Dorsolateral prefrontal cortex (tissue), 122 donors: ENCODE measurements at places on chromosomes 2 and 18. TPM values are rescaled to one million over a fixed set of nuclear protein-coding genes. Genes with fewer than 3 reads are reported as not detected.

Gene ANO7
- 4.3 TPM for total RNA-seq

Gene HOXD12
- not detected for total RNA-seq

Gene SGPP2
- total RNA-seq, result 18.0 TPM

Gene PUM2
- total RNA-seq, result 115 TPM

Gene LYG2
- not detected for total RNA-seq

Gene LOXL3
- 4.3 TPM for total RNA-seq

Gene UGT1A8
- not detected for total RNA-seq

Gene LHCGR
- total RNA-seq, result not detected

Gene TMEM214
- 52.1 TPM for total RNA-seq

Gene LINC00305
- total RNA-seq, result not detected

Gene ALPP
- not detected for total RNA-seq

Gene MROH2A
- total RNA-seq, result 0.28 TPM

Gene NOSTRIN
- total RNA-seq, result 6.7 TPM

Gene KCNJ13
- total RNA-seq, result 0.69 TPM

Gene IMPA2
- total RNA-seq, result 13.7 TPM

Gene PPM1G
- total RNA-seq, result 38.2 TPM

Gene ARL5A
- total RNA-seq, result 42.7 TPM

Gene GNAL
- 47.4 TPM for total RNA-seq

- DNase-seq, result no peak
Measured at GRCh38 chr2:178298785-178299212, 104.5 kb downstream of the OSBPL6 start.

DNA sequence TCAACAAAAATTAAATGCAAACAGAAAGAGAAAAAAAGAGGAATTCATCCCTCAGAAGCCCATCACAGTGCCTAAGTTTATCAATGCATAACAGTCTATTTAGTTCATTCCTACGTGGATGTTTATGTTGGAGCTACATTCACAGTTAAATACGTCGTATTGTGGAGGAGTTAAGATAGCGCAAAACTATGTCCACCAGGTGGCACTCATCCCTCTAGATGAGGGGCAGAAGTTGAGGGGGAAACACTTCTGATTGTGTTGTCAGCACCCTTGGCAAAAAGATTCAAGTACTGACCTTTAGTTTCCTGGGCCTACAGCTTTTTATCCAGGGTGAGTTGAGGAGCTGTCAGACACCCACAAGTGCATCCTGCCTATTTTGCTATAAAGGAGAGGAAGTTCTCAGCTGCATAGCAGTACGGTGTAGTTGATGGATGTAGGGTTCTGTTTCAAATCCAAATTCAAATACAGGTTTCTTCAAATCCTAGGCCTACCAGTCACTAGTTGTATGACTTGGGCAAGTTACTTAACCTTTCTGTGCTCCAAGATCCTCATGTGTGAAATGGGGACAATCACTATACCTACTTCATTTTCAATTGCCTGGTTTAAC lies 26.8 kb upstream of the MYO1B start:
- DNase-seq, result no peak

DNA sequence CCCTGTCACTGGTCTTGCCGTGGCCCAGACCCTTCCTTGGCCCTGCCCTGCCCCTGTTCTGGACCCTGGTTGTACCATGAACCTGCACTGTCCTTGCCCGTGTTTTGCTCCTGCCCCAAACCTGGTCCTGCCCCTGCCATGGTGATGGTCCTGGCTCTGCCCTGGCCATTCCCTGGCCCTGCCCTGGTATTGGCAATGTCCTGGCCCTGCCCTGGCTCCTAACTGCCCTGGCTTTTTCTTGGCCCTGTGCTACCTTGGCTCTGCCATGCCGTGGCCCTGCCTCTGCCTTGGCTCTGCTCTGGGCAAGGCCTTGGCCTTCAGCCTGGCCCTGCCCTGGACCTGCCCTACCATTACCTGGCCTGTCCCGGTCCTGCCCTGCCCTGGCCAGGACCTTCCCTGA lies 5.5 kb upstream of the ANKRD62 start:
- no peak for DNase-seq

DNA sequence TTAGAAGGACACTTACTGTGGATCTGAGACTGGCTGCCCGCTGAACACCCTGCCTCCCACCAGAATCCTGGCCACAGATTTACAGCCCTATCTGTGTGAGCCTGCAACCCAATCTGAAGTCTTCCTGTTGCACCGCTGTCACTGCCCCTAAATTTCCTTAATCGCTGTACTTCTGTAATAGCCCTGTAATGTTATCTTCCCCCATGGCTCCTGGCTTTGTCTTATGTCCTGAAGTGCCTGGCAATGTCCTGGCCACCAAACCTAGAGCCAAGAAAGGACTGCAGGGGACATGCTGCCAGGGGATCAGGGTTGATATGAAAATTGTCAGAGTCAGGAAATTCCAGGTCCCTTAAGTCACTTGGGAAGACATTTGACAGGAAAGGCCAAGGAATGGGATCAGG lies 52.7 kb downstream of the FHOD3 start:
- no peak for DNase-seq

DNA sequence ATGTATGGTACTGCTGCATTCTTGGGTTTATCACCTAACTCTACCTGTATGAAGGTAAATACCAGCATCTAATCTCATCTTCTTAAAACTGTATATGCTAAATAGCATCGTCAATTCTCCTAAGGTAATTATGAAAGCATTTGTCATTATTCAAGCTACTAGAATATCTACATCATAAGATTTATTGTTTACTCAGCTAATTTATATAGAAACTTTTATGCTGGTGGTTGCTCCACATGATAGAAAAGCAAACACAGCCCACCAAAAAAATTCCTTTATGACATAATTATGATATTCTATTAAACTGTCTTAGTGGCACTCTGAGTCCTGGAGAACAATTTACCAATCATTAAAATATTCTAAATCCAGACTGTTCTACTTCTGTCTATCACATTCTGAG lies 1226.1 kb upstream of the NRXN1 start:
- no peak for DNase-seq

DNA sequence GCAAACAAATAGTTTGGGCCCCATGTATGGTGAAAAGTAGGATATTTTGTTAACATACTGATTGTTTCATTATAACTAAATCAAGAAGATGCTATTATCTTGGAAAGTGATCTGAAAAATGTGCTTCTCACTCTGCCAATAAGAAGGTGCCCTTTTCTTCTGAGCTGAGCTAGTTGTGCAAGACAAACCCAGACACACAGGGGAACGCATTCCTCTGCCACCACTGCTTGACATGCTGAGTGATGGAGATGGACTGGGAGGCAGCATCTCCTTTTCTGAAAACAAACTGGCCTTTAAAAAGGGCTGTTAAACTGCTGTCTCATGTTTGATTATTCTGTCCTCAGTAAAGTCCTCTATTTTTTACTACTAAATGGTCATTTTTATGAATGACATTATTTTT lies 1989.9 kb upstream of the CELF4 start:
- DNase-seq, result no peak

DNA sequence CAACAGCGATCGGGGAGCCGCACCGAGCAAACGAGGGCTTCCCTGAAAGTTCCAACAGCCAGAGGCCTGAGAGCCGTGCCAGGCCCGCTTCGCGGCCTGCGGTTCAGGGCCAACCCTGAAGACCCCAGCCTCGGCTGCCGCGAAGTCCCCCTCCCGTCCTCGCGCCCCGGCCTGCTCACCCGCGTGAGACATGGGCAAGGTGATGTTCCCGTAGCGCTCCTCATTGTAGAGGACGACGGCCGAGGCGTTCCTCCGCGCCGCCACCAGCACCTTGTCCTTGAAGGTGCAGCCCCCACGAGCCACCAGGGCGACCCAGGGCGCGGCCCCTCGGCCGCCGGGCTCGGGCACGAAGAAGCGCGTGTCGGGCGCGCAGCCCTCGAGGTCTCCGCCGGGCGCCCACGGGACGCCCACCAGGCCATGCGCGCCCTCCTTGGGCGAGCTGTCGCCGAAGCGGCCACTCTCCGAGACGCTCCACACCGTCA lies 510 bp downstream of the RNF149 start:
- DNase-seq, result no peak

GRCh38 chr2:12617366-12617765 lies 99.4 kb upstream of the TRIB2 start:
- DNase-seq, result no peak

DNA sequence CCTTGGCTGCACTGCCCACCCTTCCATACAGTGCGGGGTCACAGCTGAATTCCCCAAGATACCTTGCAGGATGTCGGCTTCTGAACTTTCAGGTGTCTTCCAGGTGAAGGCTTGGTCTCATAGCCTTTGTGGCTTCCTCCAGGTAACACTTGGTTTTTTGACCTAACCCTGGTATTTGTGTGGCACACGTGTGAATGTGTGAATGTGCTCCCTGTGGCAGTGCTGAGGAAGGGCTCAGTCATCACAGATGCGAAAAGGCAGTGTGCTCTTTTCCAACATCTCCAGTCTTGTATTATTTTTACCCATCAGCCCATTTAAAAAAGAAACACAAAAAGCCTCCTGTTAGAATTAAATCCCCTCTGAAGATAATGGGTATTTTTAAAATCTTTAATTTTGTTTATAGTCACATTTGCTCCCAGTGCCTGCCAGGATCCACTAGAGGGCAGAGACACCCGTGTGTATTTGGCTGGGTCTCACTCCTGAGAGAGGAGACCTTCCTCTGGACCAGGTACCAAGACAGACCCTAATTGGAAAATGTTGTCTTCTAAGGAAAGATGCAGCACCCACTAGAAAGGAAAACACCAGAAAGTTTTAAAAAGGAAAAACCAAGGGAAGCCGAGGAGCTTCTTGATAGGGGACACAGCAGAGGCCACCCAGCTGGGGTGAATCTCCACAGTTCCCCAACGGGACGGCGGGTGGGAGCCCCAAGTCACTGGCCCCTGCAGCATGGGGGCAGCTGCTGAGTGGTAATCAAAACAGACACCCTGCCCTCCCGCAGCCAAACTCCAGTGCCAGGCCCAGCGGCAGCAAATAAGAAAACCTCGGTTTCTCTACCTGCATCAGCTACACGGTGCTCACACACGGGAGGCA lies 27.7 kb downstream of the FAM110C start:
- peak; percentile 24 for DNase-seq

GRCh38 chr2:69459936-69460335 lies 22.7 kb upstream of the NFU1 start:
- DNase-seq, result no peak

DNA sequence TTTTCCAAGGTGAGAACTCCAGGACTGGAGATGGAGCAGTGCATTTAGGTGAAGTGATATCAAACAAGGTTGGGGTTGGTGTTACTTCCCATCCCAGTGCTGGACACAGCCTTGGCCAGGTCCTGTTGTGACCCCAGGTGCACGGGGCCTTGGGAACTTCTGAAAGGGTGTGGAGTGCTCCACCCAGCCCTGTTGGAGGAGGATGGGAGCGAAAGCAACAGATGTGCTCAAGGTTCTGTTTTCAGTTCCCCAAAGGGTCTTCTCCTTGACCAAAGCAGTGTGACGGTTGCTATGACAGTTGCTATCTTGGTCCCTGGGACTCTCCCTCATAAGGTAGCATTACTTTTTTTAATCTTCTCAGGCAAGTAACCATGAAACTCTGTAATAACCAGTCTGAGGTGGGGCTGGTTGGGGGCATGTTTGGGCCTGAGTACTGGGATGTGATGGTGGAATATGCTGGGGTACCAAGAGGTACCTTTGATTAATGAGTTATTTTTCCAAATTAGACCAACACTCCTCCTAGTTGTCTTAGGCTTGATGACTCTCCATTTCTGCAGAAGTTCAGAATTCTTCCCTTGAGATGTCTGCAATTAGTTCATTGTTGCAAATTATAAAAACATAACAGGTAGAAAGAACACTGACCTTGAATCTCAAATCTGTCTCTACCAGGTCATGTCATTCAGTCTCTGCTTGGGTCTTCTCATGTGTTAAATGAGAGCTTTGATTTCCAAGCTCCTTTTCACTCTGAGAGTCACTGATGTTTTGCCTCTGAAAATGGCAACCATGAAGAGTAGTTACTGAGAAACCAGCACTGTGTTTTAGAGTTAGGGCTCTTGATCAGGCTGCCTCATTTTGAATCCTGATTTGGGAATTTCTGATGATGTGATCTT lies 154.5 kb downstream of the RPIA start:
- DNase-seq, result no peak

GRCh38 chr2:150228936-150229335 lies 258.5 kb downstream of the RND3 start:
- no peak for DNase-seq

GRCh38 chr2:32702303-32703064 lies 74.6 kb downstream of the TTC27 start:
- no peak for DNase-seq

DNA sequence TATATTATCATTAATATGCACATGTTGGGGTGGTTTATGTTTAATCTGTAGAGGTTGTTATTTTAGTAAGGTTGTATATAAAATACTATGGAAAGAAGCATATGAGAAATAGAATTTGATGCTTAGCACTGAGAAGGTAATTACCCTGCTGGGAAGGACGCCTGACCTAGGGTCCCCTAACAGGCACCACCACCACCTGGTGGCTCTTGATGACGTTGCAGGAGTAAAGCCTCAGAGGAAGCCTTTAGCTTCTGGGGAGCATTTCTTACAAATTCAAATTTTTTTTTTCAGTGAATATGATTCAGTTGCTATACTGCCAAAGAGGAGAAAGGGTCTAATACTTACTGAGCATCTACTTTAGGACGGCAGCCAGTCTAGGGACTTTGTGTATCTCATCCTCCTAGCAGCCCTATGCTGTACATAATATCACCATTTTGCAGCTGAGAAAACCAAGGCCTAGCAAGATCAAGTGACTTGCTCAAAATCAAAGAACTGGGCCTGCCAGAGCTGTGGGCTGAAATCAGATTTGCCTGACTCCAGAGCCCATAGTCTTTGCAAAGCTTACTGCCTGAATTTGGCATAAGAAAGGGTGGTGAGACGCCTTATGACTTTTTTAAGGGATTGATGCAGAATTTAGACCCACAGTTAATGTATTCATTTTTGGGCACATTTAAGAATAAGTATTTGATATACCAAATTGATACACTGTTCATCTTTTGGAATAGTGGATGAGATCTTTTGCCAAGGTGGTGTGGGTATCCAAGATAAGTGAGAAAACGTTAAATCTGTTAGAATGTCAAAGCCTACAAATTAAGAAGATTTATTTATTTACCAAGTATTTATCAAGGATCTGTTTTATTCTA lies 78.8 kb upstream of the GAREM1 start:
- peak; percentile 54 for DNase-seq

DNA sequence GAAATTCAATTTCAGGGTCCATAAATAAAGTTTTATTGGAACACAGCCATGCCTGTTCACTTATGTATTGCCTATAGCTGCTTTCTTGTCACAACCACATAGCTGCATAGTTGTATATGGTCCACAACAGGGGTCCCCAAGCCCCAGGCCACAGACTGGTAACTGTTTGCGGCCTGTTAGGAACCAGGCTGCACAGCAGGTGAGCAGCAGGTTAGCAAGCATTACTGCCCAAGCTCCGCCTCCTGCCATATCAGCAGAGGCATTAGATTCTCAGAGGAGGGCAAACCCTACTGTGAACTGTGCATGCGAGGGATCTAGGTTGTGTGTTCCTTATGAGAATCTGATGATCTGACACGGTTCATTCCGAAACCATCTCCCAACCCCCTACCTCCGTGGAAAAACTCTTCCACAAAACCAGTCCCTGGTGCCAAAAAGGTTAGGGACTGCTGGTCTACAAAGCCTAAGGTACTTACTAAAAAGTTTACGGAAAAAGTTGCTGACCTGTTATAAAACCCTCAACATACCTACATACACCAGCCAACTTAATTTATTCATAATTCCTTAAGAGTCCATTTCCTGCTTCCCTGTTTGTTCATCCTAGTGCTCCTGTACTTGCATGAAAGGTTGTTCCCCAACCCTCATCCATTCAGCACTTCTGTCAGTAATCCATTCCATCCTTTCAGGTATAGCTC lies 40.1 kb downstream of the NDUFAF7 start:
- DNase-seq, result no peak

- no peak for DNase-seq
Measured at GRCh38 chr18:21112140-21112473, 494 bp upstream of the ROCK1 start.

- no peak for DNase-seq
Measured at GRCh38 chr2:25567406-25567805, 106.0 kb downstream of the DTNB start.
